ENCODE measurements at places on chromosomes 2 and 18. TPM values are rescaled to one million over a fixed set of nuclear protein-coding genes. Genes with fewer than 3 reads are reported as not detected.

GRCh38 chr18:22838639-22839277, 94.4 kb upstream of the RBBP8 start:
- no peak for DNase-seq

DNA sequence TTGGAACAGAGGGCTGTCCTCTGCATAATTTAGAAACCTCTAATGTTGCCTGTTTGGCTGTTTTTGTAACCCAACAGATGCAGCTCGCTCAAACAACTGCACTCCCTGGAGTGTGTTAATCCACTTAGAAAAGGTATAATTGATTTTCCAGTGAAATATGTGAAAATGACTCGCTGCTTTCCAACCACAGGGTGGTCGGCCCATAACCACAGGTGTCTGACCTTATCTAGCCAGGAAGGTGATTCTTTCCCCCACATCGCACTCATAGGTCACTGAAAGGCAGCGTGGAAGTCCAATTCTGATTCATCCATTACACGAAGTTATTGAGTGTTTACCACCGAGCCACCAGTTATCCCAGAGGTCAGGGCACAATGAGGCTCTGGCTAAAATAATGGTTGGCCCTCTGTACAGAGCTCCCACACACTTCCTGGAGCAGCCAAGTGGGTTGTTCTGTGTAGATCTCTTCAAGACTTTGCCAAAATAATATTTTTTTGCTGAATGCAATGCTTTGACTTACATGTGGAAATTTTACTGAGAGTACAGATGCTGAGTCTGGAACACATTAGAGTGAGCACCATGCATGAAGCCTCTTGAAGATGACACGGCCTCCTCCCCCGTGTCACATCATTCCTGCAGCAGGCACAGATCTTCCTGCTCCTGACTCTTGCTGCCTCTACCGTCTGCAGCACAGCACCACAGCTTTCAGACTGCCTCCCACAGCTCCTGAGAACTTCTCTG, 396.2 kb downstream of the ZNF516 start:
- DNase-seq = no peak

- no peak for DNase-seq
Observed at GRCh38 chr2:193963472-193964119, 1693.4 kb upstream of the SLC39A10 start.

OXER1 gene
- total RNA-seq = 3.1 TPM

NYAP2 gene
- 1.5 TPM for total RNA-seq

SNX17 gene
- total RNA-seq = 102 TPM

GRCh38 chr18:35444636-35445035, 53.1 kb downstream of the INO80C start:
- no peak for DNase-seq

DNA sequence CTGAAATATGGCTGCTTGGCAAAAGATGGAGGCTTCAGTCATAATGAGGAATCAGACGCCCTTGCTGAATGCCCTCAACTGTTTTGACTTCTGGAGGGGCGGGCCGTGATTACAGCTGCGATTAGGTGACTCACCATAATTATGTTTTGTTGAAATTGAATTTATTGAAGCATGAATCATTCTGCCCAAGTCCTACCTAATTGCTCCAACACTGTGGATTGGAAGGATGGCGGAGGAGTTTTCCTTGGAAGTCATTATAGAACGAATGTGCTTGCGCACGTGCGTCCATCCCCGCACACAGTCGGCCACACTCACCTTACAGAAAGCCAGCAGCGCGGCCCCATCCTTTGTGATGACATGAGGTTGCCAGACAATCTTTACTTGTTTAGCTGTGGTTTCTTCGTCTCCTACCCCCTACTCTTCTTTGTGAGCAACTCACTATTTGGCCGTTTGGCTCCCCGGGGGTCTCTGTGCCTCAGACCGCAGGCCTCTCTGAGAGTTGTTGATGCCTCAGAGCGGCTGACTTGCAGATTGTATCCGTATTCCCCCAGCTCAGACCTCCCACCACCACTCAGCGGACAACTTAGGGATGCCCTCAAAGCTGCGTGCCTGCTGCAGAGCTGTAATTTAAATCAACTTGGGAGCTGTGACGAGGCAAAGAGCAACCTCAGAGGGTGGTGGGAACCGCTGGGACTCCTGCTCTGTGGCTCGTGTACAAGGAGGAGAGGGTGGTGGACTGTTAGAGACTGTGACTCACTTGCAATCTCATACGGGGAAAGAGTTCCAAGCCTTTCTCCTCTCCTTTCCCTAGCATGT, 513.4 kb downstream of the TNS1 start:
- DNase-seq = no peak

- no peak for DNase-seq
Observed at GRCh38 chr2:56088411-56088810, 95.4 kb upstream of the CCDC85A start.

DNA sequence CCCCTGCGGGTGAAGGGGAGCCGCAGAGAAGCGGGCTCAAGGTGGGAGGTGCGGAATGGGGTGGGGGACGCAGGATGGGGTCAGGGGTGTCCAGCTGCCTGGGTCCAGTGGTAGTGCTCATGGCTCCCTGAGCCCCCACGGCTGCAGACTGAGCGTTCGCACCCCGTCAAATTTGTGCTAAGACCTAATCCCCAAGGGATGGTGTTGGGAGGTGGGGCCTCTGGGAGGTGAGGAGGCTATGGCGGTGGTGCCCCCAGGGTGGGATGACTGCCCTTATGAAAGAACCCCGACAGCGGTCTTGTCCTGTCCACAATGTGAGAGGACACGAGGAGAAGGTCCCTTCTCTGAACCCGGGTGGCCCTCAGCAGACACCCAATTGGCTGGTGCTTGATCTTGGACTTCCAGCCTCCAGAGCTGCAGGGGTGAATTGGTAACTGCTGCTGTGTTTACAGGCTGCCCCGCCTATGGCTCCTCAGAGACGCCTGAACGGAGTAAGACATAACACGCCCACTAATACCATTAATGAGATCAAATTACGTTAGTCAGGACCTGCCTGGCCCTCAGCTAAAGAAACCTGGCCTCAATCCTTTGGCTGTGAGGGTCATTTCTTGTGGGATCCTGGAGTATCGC, 42.6 kb downstream of the PXDN start:
- DNase-seq = peak; percentile 34

GRCh38 chr2:86476918-86477317, 35.7 kb downstream of the KDM3A start:
- no peak for DNase-seq

GRCh38 chr2:29322011-29322410, 206.8 kb downstream of the CLIP4 start:
- DNase-seq = no peak

GRCh38 chr18:42275949-42276730, 321.1 kb downstream of the PIK3C3 start:
- no peak for DNase-seq

DNA sequence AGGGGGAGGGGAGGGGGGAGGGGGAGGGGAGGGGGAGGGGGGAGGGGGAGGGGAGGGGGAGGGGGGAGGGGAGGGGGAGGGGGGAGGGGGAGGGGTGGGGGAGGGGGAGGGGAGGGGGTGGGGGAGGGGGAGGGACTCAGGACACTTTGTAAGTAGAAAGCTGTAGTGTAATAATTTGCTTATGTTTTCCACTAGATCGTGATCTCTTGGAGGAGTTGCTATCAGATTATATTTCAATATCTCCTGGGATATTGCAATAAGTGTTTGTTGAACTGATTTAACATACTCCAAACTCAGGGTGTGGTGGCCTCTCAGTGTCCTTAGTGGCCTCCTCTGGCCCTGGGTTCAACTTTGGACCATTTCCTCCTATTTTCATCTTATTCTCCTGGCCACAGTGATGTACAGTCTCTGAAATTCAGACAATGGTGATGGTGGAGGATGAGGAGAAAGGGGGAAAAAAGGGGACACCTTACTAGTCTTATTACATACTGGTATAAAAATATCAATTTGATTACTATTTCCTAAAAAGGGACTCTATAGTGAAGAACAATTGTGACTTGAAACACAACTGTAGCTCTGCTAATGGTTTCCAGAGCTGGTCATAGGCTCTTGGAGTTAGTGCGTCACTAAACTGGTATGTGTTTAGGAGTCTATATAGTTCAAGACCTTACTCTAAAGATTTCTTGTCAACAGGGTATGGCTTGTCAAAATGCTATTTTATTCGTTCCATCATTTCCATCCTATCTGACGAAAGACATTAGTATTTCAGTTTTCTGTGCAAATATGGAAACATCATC, 89.6 kb downstream of the DDX1 start:
- DNase-seq = no peak

HOXD12 gene
- total RNA-seq = not detected

DNA sequence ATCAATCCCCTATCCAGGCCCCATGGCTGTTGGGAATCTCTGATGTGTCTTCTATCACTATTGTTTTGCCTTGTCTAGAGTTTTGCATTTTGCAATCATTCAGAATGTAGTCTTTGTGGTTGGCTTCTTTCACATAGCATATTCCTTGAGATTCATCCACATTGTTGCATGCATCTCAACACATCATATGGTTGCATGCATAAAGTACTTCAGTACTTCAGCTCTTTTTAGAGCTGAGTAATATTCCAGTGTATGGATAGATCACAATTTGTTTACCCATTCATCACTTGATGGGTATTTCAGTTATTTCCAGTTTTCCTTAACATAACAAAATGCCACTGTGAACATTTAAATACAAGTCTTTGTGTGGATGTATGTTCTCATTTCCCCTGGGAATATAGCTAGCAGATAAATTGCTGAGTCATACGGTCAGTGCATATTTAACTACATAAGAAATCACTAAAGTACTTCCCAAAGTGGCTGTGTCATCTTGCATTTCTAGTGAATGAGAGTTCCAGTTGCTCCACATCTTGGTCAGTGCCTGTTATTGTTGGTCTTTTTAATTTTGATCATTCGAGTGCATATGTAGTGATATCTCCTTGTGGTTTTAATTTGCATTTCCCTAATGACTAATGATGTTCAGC, 138.8 kb downstream of the BCL11A start:
- DNase-seq = no peak

GRCh38 chr2:18855027-18855426, 265.7 kb upstream of the NT5C1B start:
- no peak for DNase-seq

GRCh38 chr18:8781671-8782070, 76.3 kb downstream of the MTCL1 start:
- no peak for DNase-seq

DNA sequence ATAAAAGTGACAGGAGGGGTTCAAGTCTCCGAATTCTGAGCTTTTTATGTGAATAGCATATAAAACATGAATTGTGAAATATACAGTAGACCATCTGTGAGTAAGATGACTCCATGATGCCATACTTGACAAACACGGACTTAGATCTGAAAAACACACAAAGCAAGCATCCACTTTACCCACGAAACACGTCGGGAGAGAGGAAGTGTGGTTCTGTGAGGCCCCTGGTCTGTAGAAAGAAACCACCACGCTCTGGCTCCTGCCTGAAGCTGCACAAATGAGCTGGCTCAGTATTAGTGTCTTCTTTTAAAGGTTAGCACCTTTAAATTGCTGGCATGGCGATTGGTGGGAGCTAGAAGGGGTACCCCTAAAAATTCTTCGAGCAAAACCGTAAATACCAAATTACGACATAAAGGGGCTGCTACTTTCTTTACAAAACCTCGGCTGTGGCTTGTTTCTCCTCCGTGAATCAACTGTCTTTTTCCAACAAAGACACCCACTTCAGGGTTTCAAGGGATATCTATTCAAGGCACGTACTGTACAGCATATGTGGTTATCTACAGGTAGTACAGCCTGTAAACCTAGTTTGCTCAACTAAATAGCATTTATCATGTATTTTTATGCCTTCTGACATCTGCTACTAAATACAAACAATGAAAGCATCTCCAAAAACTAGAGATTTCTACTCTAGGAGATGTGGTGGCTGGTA, 70.9 kb downstream of the AFF3 start:
- DNase-seq = no peak

- no peak for DNase-seq
Observed at GRCh38 chr2:174327021-174327840, 7.5 kb upstream of the SP9 start.

DNA sequence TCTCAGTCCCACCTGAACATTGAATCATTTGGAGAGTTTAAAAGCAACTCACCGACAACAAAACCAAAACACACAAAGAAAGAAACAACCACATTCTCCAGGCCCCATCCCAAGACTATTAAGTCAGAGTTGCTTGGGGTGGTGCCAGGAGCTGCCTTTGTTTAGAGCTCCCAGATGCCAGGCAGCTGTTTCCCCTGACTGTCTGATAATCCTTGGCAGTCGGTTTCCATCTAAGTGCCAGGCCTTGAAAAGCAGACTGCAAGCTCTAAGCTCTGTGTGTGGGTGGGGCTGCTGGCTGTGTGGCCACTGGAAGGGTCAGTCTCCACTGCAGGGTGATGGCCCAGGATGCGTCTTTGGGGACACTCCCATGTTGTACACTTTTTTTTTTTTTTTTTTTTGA, 255.3 kb upstream of the AGAP1 start:
- peak; percentile 67 for DNase-seq

PLGLB1 gene
- total RNA-seq = 1.7 TPM

ASB18 gene
- total RNA-seq = not detected

GRCh38 chr2:218023636-218024035, 20.8 kb upstream of the TNS1 start:
- DNase-seq = peak; percentile 36

DNA sequence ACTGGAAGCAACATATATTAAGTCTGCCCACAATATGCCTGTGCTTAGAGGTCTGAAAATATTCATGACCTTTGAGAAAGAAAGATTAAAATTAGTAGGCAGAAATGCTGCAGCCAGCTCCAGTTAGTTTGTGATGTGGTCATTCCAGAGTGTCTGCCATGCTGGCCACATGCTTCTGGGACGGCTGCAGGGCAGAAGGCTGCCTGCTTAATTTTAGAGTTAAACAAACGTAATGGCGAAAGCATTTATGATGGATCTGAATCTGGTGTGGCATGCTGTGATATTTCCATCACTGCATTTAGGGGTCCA, 95.4 kb downstream of the FHOD3 start:
- no peak for DNase-seq

- no peak for DNase-seq
Observed at GRCh38 chr2:115083225-115083624, 640.8 kb downstream of the DPP10 start.

GRCh38 chr18:64519201-64519600, 370.3 kb upstream of the LINC00305 start:
- DNase-seq = no peak

WDR35 gene
- 20.6 TPM for total RNA-seq

REG3A gene
- total RNA-seq = not detected

ABCB11 gene
- 0.18 TPM for total RNA-seq

MEP1B gene
- not detected for total RNA-seq

DNA sequence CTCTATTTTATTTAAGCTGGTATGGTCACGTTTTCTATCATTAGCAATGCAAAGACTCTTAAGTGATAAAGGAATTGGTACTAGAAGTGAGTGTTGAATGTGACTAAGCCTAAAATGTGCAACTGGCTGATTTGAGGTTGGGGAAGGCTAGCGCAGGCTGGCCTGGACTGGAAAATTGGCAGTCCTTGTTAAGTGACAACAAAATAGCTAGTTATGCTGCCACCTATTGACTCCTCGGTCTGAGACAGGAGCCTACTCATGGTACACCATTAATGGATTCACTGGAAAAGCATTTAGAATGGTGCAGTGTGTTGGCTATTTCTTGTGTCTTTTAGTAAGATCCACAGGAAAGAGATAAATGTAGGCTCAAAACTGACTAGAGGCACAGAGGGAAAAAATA, 5.7 kb upstream of the WIPF1 start:
- DNase-seq = no peak

GRCh38 chr2:59701271-59701994, 852.0 kb downstream of the BCL11A start:
- no peak for DNase-seq
